ENCODE measurements at places on chromosomes 1 and 21. TPM values are rescaled to one million over a fixed set of nuclear protein-coding genes. Genes with fewer than 3 reads are reported as not detected.

GRCh38 chr1:13807209-13807608, 107.2 kb downstream of the PRDM2 start:
- H3K27ac ChIP-seq: no peak overlapping the region
- no peak overlapping the region for H3K4me3 ChIP-seq
- H3K36me3 ChIP-seq: no peaks in the 10 kb centered on the region
- no peaks in the 10 kb centered on the region for H3K4me1 ChIP-seq

DNA sequence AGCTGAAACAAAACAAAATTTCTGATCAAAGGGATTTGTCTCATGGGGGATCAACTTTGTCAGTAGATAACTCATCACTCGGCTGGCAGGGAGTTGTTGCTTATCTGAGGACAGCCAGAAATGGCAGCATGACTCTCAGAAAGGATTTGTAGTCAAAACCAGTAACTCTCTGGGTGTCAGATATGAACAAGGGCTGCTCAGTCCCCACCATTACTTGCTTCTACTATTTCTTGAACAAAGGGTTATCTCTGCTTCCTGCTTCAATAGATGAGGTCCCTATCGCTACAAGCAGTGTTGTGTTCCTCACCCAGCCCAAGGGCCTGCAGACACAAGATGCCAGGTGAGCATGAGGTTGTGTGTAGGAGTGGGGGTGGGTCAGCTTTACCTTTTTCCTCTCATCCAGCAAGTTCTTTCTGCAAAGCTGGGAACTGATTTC, 116.2 kb downstream of the PTBP2 start:
- no peak overlapping the region for H3K4me3 ChIP-seq
- no peaks in the 10 kb centered on the region for H3K4me1 ChIP-seq
- no peak for DNase-seq
- no peaks in the 10 kb centered on the region for H3K27me3 ChIP-seq

Gene PWP2
- 3.8 TPM for total RNA-seq

DNA sequence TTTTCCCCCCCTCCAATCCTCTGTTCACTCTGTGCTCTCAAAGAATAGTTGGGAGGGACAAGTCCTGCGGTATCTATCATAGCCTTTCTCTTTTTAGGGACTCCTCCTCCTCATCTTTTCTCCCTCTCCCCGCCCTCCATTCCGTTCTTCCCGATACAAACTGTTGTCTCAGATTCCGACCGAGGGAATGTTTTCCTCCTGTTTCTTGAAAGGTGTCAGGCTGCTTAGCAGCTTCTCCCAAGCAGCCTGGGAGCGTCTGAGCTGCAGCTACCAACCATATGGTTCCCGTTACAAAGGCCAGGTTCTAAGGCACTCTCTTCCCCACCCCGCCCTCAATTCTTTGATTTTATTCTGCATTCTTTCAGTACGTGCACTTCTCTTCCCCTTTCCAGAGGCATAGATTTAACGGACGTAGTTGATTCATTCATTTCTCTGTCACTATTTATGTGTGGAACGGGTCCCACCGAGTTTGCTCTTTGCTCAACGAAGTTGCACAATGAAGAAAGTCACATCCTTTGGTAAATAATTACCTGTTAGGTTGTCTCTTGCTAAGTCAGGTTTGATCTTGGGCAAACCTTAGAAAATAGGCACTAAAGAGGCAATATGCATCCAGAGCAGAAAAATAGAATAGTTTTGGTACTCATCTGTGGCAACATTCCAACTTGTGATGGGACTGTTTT, 2.8 kb downstream of the ADGRL2 start:
- DNase-seq: no peak
- no peaks in the 10 kb centered on the region for H3K36me3 ChIP-seq
- H3K27ac ChIP-seq: peak overlapping the region; percentile 51
- no peaks in the 10 kb centered on the region for H3K4me1 ChIP-seq
- no peaks in the 10 kb centered on the region for H3K27me3 ChIP-seq
- H3K4me3 ChIP-seq: peak overlapping the region; percentile 96

DNA sequence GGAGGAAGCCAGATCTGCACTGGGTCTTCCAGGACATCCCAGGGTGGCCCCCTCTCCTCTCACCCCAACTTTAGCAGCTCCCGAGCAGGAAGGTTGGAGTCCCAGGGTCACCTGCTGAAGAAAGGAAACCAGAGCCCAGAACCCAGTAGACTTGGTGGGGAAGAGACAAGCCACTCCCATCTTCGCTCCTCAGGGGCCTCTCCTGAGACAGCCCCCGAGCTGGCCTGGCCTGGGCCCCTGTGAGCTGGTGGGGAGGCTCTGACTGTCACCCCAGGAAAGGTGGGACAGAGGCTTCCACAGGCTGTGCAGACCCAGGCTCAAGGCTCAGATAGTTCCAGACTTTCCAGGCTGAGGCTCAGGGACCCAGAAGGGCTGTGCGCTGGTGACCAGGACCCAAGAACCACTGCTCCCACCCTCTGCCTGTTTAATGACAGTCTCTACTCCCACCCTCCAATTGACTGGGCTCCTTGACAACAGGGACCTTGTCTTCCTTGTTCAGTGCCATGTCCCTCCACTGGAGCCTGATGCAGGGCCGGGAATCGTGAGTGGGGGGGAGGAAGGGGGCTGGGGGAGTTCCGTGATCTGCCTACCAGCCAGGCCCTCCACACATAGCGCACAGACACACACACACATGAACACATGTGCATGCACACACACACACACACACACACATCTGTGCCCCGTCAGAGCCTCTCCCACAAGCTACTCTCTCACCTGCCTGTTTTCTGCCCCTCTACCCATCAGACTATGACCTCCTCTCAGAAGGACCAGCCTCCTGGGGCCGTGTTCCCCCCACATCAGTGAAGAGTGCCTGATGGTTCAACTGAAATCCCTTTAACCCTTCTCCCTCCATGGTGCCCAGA, 401.2 kb downstream of the MATN1 start:
- H3K27ac ChIP-seq: no peak overlapping the region
- no peaks in the 10 kb centered on the region for H3K4me1 ChIP-seq
- peak; percentile 50 for DNase-seq
- H3K4me3 ChIP-seq: no peak overlapping the region

DNA sequence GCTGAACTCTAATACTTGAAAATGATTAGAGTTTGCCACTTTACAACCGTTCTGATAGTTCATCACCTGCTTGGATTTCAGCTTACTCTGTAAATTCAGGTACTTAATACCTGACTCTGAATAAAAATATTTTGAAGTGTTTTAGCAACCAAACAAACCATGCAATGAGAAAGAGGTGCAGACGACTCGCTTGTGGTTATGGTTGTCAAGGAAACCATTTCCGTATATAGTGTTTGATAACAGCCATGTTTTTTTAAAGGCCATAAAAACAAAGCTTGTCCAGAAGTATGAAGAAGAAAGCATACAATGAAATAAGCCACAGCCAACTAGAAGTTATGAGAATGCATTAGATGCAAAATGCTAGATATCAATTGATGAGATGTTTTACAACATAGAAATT, 167.2 kb upstream of the HMCN1 start:
- no peaks in the 10 kb centered on the region for H3K4me1 ChIP-seq
- no peak overlapping the region for H3K4me3 ChIP-seq
- no peaks in the 10 kb centered on the region for H3K36me3 ChIP-seq

- H3K27ac ChIP-seq: no peak overlapping the region
- DNase-seq: no peak
- H3K27me3 ChIP-seq: no peaks in the 10 kb centered on the region
- no peaks in the 10 kb centered on the region for H3K4me1 ChIP-seq
- H3K36me3 ChIP-seq: no peaks in the 10 kb centered on the region
- no peak overlapping the region for H3K4me3 ChIP-seq
These were observed 19.6 kb upstream of the DUSP10 start for GRCh38 chr1:221761354-221762002.

Gene FLG
- not detected for total RNA-seq

DNA sequence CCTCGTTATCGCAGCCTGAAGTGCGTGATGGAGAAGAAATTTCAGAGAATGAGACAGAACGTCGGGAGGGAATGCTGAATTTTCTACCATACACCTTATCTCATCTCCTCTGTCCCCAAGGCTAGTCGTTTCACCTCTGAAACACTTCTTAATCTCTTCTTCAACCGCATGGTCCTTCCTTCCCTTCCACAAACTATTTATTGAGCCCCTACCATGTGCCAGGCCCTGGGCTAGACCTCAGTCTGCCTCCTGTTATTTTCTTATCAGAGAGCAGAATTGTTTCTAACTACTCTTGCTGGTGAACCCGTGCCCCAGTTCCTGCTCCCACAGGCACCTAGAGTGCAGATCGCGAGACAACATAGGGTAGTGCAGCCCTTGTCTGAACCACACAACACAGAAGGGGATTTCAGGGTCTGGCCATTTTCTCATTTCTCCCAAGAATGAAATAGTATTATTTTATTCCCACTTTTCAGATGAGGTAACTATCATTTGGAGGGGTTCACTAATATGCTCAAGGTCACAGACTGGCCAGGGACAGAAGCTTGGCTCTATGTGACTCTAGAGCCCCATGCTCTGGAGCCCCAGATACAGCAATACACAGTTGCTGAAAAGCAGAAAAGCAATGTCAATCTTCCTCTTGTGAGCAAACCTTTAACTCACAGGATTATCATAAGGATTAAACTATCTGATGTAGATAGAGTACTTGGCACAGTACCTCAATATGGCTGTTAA, 598 bp upstream of the ADIPOR1 start:
- no peak overlapping the region for H3K27ac ChIP-seq
- peaks cover 4% of the 10 kb centered on the region for H3K4me1 ChIP-seq
- no peaks in the 10 kb centered on the region for H3K36me3 ChIP-seq
- H3K27me3 ChIP-seq: no peaks in the 10 kb centered on the region
- H3K4me3 ChIP-seq: peak overlapping the region; percentile 88
- no peak for DNase-seq

- no peak overlapping the region for H3K27ac ChIP-seq
- DNase-seq: no peak
- no peaks in the 10 kb centered on the region for H3K27me3 ChIP-seq
- no peaks in the 10 kb centered on the region for H3K36me3 ChIP-seq
- H3K4me1 ChIP-seq: no peaks in the 10 kb centered on the region
- no peak overlapping the region for H3K4me3 ChIP-seq
These were observed 62.0 kb downstream of the KCNK1 start for GRCh38 chr1:233675893-233676292.

GRCh38 chr1:157154291-157154690, 16.1 kb upstream of the ETV3 start:
- H3K4me3 ChIP-seq: no peak overlapping the region
- no peak for DNase-seq
- H3K27ac ChIP-seq: no peak overlapping the region
- H3K36me3 ChIP-seq: no peaks in the 10 kb centered on the region
- no peaks in the 10 kb centered on the region for H3K4me1 ChIP-seq

- no peaks in the 10 kb centered on the region for H3K27me3 ChIP-seq
- H3K4me3 ChIP-seq: no peak overlapping the region
- H3K27ac ChIP-seq: no peak overlapping the region
These were observed 268.6 kb downstream of the KAZN start for GRCh38 chr1:14866911-14867612.

DNA sequence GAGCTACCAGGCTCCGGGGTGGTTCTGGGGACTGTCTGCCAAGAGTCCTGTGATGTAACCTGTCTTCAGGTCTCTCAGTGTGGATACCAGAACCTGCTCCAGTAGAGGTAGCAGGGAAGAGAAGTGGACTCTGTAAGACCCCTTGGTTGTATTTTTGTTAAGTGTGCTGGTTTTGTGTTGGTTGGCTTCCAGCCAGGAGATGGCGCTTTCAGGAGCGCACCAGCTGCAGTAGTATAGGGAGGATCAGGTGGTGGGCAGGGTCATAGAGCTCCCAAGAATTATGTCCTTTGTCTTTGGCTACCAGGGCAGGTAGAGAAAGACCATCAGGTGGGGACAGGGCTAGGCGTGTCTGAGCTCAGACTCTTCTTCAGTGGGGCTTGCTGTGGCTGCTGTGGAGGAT, 1147.2 kb upstream of the ADGRL4 start:
- H3K27ac ChIP-seq: no peak overlapping the region
- DNase-seq: no peak
- H3K4me1 ChIP-seq: no peaks in the 10 kb centered on the region

DNA sequence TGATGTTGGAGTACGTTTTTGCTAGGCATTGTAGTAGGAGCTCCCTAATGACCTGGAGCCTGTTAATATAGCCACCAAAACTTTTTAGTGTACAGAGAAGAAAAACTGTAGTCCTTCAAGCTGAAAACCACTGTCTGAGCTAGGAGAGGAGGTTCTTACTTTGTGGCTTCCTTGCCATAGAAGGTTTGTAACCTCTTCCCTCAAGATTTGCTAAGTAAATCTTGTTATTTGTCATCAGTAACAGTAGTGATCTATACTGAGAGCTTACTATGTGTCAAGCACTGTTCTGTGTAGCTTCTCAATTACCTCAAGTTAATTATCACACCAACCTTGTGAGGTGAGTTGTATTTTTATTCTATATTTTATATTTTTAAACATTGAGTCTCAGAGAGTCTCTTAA, 21.2 kb upstream of the LRRC8C start:
- H3K4me3 ChIP-seq: no peak overlapping the region
- no peaks in the 10 kb centered on the region for H3K4me1 ChIP-seq
- no peaks in the 10 kb centered on the region for H3K27me3 ChIP-seq
- no peak overlapping the region for H3K27ac ChIP-seq
- H3K36me3 ChIP-seq: no peaks in the 10 kb centered on the region

DNA sequence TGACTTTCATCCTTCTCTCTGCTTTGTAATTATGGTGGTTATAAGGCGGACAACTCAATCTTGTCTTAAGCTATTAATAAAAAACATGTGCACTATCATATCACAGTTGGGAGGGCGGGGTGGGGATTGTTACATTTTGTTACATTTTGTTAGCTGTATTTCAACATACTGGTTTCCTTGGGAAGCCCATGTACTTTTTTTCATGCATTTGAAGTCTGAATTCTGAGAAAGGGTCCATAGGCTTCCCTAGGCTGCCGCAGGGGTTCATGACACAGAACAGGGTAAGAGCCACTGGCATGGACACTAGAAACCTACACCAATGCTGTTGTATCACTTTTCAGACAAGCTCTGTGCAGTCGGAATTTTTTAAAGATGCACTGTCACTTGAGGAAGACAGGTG, 178.8 kb downstream of the ETS2 start:
- peak overlapping the region; percentile 12 for H3K27ac ChIP-seq
- no peaks in the 10 kb centered on the region for H3K27me3 ChIP-seq
- peaks cover 4% of the 10 kb centered on the region for H3K4me1 ChIP-seq
- no peaks in the 10 kb centered on the region for H3K36me3 ChIP-seq

DNA sequence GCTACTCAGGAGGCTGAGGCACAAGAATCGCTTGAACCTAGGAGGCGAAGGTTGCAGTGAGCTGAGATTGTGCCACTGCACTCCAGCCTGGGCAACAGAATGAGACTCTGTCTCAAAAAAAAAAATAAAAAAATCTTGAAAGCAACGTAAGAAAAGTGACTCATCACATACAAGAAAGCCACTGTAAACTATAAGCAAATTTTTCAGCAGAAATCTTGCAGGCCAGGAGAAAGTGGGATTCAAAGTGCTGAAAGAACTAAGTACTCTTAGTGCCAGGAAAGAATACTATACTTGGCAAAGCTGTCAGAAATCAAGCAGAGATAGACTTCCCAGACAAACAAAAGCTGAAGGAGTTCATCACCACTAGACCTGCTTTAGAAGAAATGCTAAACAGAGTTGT, 4.4 kb upstream of the HMGN1 start:
- H3K36me3 ChIP-seq: no peaks in the 10 kb centered on the region
- no peaks in the 10 kb centered on the region for H3K27me3 ChIP-seq
- H3K27ac ChIP-seq: no peak overlapping the region
